Activated CD4-positive, CD25-positive, alpha-beta regulatory T cell (primary cell): ENCODE measurements at places on chromosomes 7 and 10.

- no peak for DNase-seq
Measured at GRCh38 chr7:36823353-36823752, 99.1 kb upstream of the AOAH start.

DNA sequence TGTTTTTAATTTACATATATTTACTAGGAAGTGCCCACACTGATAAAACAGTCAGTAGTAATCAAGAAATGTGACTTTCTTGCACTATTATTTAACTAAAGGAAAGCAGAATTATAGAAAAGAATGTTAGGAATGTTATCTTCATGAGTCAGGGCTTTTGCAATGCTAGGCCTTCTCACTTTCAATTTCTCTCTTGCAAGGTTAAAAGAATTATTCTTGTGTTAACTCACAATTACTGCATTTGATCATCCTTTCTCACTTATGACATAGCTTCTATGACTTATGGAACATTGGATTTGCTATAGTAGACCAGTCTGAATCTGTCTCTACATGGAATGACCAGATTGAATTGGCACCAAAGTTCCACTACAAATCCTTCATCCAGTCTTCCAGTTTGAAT lies 192.4 kb downstream of the SDK1 start:
- no peak for DNase-seq

DNA sequence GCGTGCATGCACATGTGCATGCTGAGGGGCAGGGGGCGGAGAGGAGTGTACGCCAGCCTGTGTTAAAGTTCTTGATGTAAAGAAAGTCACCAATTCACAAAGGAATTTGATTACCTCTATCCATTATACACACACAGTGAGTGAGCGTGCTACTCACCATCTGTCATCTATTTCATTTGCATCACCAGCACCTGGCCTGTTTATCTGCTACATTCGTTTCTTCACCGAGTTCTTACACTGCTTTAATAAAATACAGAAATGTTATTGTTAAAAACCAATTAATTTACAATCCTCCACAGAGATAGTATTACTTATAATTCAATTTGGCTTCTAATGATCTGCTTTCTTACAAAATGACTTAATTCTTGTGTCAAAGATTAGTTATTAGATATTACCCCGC lies 32.6 kb downstream of the NEUROD6 start:
- DNase-seq, result no peak

- DNase-seq, result no peak
Measured at GRCh38 chr10:68153473-68154210, 44.4 kb downstream of the MYPN start.

DNA sequence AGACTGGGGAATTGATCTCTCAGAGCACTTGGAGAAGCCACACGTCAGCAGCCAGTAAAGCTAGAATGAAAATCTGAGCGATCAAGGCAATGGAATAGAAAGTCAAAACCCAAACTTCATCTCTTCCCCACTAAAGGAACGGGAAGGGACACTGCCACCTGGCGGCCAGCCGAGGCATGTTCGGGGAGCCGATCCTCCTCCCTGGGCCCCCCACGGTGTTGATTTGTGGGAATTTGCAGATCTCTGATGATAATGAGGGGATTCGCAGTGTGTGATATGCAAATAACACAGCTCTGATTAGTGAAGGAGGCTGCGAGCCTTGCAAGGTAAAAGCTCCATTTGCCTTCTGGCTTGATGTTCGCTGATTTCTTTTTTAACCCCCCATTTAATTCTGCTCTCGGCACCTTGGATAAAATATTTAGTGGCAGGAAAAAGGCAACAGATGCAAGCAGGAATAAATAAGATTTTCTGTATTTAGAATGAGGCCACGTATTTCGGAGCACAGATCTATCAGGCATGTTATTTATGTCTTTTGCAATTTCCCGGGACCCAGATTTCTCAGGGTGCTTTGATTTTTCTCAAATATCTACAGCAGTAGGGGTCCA lies 258.6 kb downstream of the PAXIP1 start:
- DNase-seq, result no peak

GRCh38 chr7:149237502-149237901 lies 1.9 kb upstream of the ZNF212 start:
- no peak for DNase-seq

DNA sequence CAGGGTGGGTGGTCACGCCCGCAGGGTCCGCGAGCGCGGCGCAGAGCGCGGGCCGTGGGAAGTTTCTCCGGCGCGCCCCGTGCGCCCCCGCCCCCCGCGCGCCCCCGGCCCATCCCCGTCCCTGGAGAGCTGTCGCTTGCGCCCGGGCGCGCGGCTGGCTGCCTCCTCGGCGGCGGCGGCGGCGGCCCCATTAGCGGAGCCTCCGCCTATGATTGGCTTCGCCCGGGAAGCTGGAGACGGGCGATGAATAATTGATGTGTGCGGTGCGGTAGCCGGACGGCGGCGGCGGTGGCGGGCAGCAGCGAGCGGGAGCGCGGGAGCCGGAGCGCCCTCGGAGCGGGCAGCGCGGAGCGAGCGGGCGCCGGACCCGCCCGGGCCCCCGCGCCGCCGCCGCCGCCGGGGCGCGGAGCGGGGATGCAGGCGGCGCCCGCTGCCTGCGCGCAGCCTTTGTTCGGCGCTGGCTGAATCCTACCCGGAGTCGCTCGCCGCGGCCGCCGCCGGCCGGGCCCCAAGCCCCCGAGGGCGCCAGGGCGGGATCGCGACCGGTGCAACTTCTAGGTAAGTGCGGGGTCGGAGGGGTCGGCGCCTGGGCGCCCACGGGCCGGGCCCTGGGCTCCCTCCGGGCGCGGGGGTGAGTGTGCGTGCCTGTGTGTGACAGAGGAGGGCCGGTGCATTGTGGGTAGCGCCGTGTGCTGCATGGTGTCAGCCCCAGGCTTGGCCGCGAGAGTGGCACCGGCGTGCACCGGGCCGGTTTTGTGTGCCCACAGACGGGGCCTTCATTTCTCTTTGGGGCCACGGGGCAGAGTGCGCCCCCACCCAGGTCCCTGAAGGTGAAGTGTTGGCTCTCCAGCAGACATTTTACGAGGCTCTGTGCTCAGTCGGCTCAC lies 103.8 kb upstream of the PPIF start:
- peak; percentile 20 for DNase-seq

- DNase-seq, result no peak
Measured at GRCh38 chr7:112069879-112070321, 136.3 kb downstream of the DOCK4 start.

- no peak for DNase-seq
Measured at GRCh38 chr10:126092366-126093215, 196.2 kb downstream of the FANK1 start.

DNA sequence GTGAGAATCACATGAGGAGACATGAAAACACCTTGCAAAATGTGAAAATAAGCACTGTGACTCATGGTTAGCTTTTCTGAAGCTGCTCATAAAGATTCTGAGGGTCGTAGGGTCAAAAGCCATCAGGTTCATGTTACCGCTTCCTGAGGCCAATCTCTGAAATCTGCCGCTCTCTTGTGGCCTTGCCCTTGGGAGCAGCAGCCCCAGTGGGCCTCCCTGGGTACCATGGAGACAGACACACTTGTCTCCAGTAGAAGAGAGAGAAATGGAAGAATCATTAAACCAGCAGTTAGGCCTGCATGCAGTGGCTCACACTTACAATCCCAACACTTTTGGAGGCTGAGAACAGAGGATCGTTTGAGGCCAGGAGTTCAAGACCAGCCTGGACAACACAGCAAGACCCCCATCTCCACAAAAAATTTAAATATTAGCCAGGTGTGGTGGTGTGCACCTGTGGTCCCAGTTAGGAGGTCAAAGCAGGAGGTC lies 42.8 kb downstream of the NIPSNAP2 start:
- DNase-seq, result no peak

DNA sequence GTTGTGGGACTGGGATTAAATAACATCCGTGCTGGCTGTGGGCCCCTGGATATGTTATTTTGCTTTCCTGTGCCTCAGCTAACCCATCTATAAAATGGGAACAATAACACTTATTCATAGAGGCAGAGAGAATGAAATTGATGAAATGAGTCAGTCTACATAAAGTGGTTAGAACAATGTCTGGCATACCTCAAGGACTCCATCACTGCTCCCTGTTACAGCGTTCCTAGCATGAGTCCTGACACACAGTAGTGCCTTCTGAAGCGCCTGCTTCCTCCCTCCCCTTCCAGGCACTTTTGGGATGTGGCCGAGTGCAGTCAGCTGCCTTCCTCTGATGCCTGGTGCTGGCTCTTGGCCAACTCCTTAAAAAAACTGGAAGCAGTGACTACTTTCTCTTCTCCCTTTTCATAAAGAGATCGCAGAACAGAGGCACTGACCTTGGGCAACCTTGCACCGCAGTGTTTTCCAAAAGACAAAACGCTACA lies 108.4 kb upstream of the ZMIZ1 start:
- DNase-seq, result no peak

DNA sequence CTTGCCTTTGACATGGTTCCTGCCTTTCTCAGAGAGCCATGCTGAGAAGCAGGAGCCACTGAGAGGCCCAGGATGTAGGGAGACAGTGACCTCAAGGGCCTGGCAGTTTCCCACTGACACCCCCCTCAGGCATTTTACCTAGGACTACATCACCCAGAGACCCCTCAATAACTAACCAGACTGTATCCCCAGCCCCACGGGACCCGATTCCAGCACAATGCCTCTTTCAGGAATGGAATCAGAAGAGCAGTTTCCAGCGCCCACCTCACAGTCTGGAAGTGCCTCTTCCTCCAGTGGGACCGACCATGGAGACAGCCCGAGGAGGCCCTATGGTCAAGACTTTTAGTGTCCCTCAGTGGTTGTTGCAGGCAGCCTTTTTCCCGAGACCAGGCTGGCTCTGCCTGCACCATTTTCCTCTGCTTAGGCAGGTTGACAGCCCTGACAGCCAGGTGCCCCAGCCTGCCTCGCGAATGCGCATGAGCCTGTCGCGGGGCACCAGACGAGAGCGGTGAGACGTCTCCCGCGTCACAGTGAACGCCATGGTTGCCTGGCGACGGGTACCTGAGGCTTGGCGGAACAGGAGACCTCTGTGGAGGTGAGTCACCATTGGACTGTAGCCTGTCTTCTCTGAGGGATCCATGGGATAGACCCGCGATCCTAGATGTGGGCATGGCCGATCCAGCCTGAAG lies 28.4 kb upstream of the ZNF273 start:
- DNase-seq, result no peak

- no peak for DNase-seq
Measured at GRCh38 chr10:14612873-14613587, 161.7 kb downstream of the FAM107B start.

- no peak for DNase-seq
Measured at GRCh38 chr7:17043012-17043877, 161.5 kb upstream of the AGR3 start.

DNA sequence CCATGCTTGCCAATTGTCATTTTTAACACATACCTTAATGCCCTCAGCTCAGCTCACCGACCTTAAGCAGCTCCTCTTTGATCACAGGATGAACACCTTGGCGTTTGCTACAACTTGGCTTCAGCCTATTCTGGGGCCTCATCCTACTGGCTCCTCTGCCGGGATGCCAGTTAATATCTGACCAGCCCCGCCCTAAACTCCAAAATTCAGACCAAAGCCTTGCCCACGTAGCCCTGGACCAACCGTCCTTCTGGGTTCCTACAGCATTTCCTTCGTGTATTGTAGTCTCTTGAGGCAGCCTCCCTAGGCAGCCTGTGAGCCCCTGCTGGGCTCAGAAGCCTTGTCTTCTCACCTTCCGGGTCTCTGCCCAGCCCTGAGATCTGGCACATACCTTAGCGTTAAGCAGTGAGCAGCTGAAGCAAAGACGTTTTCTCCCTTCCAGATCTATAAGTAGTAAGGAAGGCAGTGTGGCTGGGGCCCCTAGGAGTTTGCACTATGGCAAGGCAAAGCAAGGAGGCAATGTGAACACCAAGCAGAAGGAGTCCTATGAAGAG lies 836 bp downstream of the ENO4 start:
- no peak for DNase-seq

GRCh38 chr10:20922451-20922850 lies 25.3 kb upstream of the NEBL start:
- no peak for DNase-seq

DNA sequence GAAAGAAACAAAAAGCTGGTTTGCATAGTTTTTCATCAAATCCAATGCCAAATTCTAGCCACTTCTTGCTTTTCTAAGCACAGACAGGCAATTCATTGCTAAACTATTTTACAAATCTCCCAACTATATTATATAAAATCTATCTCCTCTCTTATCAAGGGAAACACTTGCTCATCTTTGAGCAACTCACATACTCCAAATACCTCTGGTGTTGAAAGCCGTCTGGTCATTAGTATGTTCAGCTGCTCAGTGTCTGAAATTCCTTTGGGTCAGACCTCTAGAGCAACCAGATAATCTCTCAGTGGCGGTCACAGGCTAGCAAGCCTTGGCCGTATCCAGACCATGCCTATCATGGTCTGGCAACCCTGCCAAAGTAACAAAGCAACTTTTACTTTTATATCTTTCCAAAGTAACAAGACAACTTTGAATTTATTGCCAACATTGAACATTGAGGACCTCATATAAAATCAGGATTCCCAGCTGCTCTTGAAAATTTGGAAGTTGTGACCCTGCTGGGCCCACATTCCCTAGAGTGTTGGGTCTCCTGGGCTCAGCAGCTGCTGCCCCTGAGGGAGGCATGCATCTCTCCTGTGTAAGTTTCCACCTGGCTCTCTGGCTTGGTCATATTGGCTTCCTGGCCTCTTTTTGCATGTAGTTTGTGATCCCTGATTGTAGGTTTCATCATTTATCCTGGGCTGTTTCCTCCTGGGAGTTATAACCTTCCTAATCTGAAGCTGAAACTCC lies 56.8 kb upstream of the LANCL2 start:
- DNase-seq, result no peak

DNA sequence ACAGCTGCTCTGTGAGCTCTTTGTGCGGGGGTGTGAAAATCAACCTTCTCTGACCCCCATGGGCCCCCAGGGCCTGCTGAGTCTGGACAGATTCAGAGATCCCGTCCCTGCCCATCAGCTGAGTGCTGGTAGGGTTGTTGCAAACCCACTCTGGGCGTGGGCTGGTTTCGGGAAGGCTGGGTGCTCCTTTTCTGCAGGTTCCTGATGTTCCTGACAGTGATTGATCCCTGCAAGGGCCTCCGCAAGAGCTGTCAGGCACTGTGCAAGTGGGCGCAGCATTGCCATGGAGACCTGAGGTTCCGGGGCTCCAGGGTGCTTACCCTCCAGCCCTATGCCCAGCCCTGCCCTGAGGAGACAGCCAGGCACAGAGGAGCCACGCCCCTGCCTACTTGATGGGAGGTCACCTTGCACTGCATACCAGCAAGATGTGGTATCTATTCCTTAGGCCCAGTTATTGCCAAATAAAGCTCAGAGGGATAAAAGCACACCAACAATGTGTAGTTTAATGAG lies 44.3 kb upstream of the INPP5A start:
- no peak for DNase-seq

- DNase-seq, result no peak
Measured at GRCh38 chr7:20963556-20964280, 177.0 kb upstream of the SP8 start.
